ENCODE measurements at places on chromosomes 2 and 18.

GRCh38 chr2:74740741-74741431, 86.8 kb downstream of the SEMA4F start:
- DNase-seq, result no peak

- no peak for DNase-seq
These were observed 133.2 kb upstream of the GULP1 start for GRCh38 chr2:188158337-188159100.

DNA sequence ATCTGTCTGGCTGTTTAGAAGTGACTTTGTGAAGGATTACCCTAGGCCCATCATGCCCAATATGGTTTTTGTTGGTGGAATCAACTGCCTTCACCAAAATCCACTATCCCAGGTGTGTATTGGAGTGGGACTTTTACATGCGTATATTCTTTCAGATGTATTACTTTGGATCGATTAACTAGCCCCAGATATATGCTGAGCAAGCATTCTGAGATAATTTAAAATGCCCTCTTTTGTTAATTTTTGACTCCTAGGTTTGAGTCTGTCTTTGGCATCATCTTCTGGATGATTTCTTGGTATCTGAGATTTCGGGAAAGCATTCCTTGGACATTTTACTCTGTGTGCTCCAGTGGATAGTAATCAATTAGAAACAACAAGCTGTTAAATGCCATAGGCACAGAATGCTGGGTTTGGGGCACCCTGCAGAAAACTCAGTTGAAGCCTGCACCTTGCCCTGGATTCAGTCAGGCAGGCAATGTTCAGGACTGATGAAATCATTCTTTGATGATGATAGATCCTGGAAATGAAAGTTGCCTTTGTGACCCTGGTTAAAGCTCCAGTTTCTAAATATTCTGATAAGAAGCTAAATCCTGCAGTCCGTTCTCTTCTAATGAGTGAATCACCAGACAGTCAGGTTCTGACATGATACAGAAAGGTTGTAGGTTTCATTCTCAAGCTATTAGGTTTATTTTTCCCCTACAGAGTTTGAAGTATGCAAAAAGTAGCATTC, 1.1 kb downstream of the UGT1A1 start:
- no peak for DNase-seq

DNA sequence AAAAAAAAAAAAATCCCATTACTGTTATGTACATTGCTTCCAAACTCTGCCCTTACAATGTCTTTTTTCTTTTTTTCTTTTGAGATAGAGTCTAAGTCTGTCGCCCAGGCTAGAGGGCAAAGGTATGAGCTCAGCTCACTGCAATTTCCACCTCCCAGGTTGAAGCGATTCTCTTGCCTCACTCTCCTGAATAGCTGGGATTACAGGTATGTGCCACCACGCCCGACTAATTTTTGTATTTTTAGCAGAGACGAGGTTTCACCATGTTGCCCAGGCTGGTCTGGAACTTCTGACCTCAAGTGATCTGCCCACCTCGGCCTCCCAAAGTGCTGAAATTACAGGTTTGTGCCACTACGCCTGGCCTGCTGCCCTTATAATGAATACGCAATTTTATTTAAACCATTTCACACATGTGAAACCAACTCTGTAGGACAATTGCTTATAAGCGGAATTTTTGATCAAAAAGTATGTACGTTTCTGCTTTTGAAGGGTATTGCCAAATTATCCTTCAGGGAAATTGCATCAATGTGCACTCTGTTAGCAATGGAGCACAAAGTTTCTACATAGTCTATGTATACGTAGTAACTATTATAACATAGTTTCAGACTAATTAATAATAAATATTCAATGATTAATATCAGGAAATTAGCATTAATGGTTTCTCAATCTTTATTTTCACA, 55.7 kb upstream of the ACTR3 start:
- DNase-seq, result no peak
